ENCODE measurements at places on chromosomes 7 and 10. TPM values are rescaled to one million over a fixed set of nuclear protein-coding genes. Genes with fewer than 3 reads are reported as not detected.

GRCh38 chr7:17770710-17771375, 169.5 kb downstream of the SNX13 start:
- DNase-seq: no peak

The ATG9B gene
- total RNA-seq: 17.1 TPM

The LEP gene
- not detected for total RNA-seq

The SLC13A1 gene
- total RNA-seq: not detected

The AGAP3 gene
- 44.6 TPM for total RNA-seq

Data from CD4-positive, alpha-beta T cell (primary cell).